ENCODE measurements at places on chromosomes 13 and 19.
A peak's percentile ranks its signal among the peaks of the same experiment; 100 is the strongest.

DNA sequence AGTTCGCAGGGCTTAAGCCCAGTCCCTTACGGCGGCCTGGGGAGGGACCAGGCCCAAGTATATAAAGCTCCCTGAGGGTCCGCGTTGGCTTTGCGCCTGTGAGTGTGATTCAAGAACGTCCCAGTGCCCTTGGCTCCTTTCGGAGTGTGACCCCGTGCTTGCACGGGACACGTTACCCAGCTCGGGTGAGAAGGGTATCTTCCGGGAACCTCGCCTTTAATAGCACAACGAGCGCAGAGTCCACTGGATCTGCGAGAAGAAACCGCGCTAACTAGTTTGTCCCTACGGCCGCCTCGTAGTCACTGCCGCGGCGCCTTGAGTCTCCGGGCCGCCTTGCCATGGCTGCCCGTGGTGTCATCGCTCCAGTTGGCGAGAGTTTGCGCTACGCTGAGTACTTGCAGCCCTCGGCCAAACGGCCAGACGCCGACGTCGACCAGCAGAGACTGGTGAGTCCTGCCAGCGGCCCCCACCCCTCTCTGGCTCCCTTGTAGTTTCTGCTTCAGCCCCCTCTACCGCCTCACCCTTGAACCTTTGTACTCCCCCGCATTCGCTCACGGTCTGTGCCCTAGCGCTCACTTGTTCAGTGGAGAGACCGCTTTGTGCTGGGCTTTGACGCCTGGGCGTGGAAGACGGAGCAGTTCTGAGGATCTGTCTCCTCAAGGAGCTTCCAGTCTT lies at the start of gene DNAJC15:
TSS of gene DNAJC15 (plus strand) at position 298 of the 675 bp plus-strand sequence. CDS start at position 339, 41 bp downstream.
- no peak for DNase-seq

DNA sequence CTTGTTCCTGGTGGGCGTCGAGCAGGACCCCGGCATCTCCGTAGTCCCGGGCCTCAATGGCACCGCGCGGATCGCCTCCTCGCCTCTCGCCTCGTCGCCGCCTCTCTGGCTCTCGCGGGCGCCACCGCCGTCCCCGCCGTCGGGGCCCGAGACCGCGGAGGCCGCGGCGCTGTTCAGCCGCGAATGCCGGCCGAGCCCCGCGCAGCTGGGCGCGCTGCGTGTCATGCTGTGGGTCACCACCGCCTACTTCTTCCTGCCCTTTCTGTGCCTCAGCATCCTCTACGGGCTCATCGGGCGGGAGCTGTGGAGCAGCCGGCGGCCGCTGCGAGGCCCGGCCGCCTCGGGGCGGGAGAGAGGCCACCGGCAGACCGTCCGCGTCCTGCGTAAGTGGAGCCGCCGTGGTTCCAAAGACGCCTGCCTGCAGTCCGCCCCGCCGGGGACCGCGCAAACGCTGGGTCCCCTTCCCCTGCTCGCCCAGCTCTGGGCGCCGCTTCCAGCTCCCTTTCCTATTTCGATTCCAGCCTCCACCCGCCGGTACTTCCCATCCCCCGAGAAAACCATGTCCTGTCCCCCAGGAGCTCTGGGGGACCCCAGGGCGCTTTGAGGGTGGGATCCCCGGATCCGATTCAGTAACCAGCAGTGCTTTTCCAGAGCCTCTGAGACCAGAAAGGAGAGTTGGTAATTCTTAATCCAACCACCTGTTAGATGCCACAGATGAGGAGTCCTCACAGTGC lies 885 bp downstream of the MLNR start:
- DNase-seq = no peak

GRCh38 chr13:64206430-64207225 lies 2791.0 kb upstream of the PCDH20 start:
- DNase-seq = no peak

DNA sequence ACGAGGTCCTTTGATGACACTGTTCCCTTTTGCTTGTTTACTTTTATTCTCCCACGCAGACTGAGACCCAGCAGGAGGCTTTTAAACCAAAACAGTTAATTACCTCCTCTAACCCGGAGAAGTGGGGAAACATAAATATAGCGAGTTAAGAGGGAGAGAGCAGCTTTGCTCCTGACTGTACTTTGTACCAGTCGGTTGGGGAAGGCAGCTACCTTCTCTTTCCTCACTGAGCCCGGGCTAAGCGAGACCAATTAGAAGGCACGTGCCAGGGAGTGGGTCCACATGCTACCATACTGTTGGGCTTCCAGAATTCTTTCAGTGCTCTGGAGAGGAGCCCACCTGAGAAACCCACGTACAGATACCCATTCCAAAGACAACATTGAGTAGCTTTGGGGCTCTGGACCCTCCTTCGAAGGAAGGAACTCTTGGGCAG lies 124.2 kb downstream of the ZIC5 start:
- no peak for DNase-seq

GRCh38 chr13:79973533-79973963 lies 367.4 kb downstream of the SPRY2 start:
- no peak for DNase-seq

DNA sequence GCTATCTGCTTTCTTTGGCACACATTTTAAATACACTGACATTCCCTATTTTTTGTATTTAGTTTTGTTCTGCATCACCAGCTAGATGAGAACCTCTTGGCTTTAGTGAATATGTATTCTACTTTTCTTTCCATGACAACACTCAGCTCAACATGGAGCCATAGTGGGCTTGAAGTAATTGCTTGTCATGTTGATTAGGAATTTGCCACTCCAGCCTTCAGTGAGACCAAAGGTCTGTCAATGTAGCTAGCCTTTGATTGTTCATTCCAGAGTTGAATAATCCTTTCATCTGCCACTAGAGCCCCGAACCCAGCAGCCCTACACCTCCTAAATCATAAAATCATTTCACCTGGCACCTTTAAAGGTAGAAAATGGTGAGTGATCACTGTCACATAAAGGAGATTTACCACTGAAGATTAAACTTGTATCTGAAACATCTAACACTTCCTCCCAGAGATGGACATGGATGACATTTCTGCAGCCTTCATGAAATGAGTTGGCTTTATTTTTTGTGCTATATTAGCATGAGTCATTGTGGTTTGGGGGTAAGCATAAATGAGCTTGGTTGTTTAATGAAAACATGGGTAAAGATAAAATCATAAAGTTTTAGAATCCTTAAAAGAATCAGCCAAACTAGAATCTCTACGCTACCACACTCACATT lies 29.2 kb upstream of the GARRE1 start:
- no peak for DNase-seq

DNA sequence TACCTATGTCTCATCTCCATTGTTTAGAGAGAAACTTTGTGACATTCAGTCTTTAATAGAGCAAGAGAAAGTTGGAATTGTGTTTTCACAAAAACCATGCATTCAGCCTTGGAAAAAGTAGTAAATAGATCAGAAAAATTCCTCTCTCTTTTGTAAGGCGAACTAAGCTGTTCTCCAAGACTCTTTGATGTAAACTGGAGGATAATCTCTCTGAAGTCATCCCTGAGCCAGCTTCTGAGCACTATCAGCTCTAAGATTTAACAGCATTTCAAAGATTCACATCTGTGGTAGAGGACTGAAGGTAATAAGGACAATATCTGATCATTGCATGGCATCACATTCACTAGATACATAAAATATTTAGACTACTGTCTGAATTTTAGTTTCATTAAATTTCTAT lies 904.6 kb upstream of the ATXN8OS start:
- no peak for DNase-seq

DNA sequence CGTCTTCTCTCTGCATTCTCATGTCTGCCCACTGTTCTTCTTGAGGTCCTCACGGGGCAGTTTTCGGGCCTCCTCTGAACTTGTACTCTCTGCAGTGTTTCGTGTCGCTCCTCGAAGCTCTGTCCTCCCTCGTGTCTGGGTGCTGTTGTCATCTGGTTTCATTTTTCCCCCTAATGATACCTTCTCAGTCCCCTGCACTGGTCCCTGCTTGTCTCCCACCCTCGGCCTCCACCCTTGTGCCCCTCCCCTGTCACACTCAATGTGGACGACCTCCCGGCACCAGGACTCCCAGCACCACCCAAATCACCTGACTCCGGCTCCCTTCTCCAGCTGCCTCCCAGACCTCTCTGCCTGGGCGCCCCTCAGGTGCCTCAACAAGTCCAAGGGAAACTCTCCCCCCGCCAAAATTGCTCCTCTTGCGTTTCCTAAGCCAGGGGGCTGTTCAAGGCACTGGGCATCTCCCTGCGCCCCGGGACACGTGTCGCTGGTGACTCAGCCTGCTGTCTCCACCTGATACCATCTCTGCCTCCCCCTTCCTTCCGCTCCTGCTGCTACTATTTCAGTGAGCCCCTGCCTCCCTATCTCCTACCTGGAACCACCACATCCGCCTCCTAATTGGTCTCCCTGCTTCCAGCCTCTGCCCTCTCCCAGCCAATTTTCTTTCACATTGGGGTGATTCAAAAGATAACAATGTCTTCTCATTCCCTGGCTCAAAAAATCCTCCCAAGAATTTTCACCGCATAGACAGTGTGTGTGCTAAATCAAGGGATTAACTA lies 49.5 kb downstream of the RFX2 start:
- peak; percentile 21 for DNase-seq

DNA sequence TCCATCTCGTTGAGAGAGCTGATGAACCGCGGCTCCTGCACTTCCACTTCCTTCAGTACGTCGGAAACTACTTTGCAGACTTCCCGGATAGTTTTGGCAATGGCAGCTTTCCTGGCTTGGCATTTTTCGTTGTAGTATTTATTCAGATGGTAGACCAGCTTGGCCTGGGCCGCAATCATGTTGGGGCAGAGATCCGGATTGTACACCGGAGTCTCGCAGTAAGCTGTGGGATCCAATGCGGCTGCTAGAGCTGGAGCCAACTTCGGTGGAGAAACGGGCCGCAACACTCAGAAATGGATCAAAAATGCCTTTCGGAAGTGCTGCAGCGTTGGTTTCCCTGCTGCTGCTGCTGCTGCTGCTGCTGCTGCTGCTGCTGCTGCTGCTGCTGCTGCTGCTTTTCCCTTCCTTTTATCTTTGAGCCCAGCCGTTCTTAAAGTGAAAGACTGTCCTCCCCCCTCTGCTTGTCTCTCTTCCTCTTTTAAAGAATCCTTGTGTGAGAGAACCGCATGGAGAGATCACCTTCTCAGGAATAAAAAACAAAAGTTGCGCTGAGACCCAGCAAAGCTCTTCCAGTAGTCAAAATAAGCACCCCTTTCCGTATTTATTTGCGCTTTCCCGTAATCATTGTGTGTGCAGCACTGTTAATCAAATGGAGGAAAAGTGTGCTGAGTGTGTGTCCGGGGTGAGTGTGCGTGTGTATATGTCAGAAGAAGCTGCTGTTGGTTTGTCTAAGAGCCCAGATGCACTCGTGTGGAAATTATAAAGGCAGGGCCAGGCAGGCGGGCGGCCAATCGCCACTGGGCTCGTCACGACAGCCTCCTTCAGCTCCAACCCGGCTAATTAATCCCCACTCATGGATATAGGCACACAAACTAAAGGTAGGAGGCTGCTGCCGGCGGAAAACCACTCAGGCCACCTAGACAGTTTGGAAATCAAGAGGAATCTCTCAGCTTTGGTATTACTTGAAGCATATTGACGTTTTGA lies at the start of gene MAB21L1:
TSS of gene MAB21L1 (minus strand) at position 730 of the 984 bp plus-strand sequence. CDS start at position 179, 551 bp downstream.
- no peak for DNase-seq

GRCh38 chr13:86486582-86486981 lies 687.4 kb upstream of the SLITRK6 start:
- no peak for DNase-seq

- peak; percentile 14 for DNase-seq
Measured at GRCh38 chr19:49890349-49891311, 6.1 kb downstream of the IL4I1 start.

DNA sequence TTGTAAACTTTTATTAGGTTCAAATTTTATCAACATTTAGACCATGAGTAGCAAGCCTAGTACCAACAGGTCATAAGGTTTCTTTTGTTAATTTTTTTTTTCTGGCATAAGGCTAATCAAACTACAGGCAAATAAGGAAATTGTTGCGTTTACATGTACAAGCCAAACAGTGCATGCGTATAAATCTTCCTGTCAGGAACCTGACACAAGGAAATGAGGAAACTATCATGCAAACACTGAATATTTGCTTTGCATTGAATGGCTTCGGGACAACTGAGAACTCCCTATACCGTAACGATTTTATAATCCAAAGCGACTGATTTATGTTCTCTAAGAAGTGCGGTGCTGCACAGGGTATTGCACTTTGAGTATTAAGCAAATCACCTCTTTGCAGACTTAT lies 133.0 kb upstream of the TRPC4 start:
- peak; percentile 83 for DNase-seq

- no peak for DNase-seq
Measured at GRCh38 chr13:111316161-111316730, 4.2 kb upstream of the TEX29 start.

DNA sequence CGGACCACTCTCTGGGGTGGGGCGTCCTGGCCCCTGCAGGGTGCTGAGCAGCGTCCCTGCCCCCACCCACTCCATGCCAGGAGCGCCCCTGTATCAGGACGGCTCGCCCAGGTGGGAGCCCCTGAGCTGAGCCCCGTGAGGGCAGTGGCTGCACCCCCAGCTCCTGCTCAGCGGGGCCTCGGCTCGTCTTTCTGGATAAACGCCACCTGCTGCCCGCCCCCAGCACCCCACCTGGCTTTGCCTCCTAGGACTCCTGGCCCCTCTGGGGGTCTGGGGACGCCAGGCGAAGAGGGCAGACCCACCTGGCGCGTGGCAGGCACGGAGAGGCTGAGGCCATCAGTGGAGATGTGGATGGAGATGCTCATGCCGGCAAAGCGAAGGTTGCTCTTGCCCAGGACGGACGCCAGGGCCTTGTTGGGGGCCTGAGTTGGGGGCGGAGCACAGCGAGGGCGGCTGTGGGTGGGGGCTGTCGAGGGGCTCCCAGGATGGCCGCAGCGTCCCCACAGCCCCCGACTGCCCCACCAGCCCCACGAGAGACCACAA lies 22.3 kb downstream of the SHC2 start:
- DNase-seq = no peak

GRCh38 chr13:23512762-23513395 lies 57.3 kb upstream of the TNFRSF19 start:
- DNase-seq = no peak

DNA sequence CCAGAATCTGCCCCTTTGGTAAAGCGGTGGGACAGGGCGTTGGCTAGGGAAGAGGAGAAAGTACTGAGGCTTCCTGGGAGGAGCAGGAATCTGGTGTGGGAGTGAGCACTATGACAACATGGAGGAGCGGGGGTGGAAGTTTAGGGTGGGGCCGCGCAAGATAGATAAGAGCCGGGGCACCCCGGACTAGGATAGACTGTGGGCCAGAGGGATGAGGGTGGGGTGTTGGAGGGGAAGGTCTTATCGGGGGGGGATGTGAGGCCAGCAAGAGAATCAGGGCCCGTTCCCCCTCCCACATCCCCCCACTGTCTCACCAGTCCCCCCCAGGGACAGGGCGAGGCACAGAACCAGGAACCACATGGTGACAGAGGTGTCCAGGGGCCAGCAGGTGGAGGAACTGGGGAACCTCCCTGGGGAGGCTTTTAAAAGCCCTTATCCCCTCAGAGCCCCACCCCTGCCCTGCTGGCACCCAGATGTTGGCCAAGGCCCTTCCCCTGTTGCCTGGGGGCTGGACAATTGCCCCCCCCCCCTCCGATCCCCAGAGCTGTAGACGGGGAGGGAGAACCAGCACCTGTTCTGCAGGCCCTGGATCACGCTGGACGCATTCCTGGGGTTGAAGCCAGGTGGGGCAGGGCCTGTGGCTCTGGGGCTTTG lies at the start of gene KLK1:
TSS of gene KLK1 (minus strand) at position 399 of the 654 bp plus-strand sequence. CDS start at position 360, 39 bp downstream.
- no peak for DNase-seq
